ENCODE measurements at places on chromosomes 16 and 17.

DNA sequence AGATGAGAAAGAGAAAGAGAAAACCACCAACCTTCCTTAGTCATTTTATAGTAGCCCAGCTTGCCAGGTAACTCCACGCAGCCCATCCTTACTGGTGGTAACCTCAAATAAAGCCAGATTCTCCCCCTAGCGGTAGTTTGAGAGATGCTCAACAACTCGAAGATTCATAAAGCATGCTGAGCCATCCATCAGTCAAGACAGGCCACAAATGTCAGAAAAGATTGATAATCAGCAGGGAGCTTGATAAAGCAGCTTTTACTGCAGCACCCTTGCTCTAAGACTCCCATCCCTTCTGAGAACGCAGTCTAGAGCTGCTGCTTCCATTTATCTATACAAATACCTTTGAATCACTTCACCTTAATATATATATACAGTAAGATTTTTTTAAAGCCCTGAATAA is 451.5 kb upstream of the HSBP1 start:
- no peak for DNase-seq

DNA sequence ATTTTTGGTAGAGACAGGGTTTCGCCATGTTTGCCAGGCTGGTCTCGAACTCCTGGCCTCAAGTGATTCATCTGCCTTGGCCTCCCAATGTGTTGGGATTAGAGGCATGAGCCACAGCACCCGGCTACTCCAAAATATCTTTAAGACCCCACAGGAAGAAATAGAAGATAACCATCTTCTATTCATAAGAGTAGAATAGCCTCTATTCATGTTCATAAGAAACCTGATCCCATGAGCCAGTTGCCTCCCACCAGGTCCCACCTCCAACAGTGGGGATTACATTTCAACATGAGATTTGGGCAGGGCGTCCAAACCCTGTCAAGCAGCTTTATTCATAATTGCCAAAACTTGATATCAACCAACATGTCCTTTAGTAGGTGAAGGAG is 13.9 kb upstream of the TMC7 start:
- DNase-seq, result no peak

- no peak for DNase-seq
Measured at GRCh38 chr16:68287276-68288251, 23.2 kb downstream of the SLC7A6OS start.

GRCh38 chr16:72847187-72848027 is 200.5 kb downstream of the ZFHX3 start:
- DNase-seq, result no peak

DNA sequence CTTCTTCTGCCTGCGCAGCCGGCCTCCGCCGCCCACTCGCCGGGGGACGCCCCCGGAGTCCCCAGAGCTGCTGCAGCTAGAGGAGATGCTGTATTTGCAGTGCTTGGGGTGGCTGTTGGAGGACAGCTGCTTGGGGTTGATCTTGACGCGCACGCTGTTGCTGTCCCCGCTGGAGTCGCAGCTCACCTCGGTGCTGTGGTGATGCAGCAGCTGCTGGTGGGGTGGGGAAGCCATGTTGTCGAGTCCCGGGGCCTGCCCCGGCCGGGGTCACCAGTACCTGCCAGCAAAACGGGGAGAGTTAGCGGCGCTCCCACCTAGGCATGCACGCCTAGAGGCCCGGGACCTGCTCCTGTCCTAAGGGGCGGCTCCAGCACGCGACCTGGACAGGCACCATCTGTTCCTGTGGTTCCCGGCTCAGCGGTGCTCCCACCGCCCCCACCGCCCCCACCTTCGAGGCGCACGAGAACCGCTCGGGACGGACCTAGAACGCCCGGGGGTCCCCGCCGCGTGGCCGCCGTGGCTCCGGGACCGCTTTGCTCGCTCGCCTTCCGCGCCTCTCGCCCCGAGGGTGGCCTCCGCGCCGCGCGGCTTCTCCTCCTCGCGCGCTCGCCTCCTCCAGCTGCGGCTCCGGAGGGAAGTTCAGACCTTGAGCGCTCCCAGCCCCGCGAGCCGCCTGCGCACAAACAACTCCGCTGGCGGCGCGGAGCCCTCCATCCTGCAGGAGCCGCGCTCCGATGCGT is 863 bp downstream of the ADCY9 start:
- peak; percentile 29 for DNase-seq

DNA sequence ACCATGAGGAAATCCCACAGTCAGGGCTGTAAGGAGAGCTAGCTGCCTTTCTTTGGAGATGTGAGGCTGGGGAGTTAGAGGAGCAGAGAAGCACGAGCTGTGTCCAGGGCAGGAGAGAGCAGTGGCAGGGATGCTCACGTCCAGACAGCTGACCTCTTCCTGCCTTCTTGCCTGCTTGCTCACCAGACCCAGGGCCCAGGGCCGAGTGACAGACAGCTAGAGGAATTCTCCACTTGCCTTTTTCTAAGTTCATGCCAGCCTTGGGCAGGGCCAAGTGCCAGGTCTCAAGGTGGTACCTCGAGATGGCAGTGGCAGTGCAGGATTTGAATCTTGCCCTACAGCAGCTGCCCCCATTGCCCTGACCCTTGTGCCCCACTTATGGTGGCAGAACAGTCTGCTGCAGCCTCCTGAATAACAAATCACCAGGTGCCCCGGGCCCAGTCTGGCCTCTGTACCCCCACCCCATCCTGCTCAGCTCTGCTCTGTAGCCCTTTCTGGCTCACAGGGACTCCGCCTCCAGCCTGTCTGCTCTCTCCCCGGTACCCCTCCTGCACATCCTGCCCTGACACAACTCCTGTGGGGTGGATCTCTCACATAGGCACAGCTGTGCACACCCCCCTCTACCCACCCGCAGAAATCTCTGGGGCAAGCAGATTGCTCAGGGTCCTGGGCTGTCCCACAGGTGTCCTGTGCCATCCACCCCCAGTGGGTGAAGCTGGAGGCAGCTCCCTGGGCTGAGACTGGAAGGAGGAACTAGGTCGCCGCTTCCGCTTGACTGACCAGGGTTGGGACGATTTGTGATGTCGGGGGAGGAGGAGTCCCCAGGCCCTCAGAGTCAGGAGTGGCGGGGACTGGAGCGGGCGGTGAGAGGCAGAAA is 25.9 kb downstream of the GRIN2C start:
- no peak for DNase-seq

DNA sequence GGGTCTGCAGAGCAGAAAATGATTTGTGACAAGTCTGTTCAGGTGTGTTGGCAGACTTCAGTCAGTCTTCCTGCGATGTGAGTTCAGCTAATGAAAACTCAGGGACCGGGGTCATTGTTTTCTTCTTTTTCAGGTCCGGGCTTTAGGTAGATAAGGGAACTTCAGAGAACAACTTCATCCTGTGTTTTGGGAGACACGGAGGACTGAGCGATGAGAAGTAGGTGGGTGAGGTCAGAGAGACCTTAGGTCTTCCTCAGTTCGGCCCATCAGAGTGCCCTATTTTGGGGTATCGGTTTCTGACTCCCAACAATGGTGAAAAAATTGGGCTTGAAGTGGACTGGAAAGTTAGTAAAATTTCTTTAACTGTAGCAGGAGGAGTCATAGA is 88.9 kb upstream of the ATF7IP2 start:
- no peak for DNase-seq

GRCh38 chr17:309361-309888 is 43.2 kb downstream of the RPH3AL start:
- no peak for DNase-seq

- DNase-seq, result no peak
Measured at GRCh38 chr17:49260817-49261291, 30.3 kb upstream of the PHOSPHO1 start.

GRCh38 chr17:10579270-10579669 is 29.8 kb upstream of the MYH2 start:
- DNase-seq, result no peak

- no peak for DNase-seq
Measured at GRCh38 chr17:58356231-58356630, 4.2 kb upstream of the SUPT4H1 start.

GRCh38 chr17:82970067-82970466 is 109.3 kb upstream of the METRNL start:
- no peak for DNase-seq

DNA sequence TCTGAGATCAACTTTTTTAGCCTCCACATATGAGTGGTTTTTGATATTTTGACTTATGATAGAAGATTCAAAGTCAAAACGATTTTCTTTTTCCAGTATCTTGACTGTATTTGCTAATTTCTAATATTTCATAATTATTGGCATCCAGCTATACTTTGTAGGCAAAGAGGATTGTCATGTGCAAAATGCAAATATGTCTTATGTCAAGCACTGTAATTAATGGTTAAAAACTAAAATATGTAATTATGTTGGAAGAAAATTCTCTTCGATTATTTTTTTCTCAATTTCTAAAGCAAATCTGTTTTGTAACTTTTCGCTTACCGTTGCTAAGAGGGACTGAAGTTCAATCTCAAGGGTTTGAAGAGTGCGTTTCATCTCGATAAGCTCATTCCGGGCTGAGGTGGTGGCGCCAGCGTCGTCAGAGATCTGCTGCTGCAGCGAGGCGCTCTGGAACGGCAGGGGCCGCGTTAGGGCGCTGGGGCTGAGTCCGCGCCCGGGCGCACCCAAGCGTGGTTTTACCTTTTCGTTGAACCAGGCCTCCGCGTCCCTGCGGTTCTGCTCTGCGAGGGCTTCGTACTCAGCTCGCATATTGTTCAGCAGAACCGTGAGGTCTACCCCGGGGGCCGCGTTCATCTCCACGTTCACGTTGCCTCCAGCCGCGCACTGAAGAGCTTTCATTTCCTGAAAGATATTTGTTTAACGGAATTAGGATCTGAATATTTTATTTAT is 3.0 kb downstream of the KRT27 start:
- DNase-seq, result no peak

DNA sequence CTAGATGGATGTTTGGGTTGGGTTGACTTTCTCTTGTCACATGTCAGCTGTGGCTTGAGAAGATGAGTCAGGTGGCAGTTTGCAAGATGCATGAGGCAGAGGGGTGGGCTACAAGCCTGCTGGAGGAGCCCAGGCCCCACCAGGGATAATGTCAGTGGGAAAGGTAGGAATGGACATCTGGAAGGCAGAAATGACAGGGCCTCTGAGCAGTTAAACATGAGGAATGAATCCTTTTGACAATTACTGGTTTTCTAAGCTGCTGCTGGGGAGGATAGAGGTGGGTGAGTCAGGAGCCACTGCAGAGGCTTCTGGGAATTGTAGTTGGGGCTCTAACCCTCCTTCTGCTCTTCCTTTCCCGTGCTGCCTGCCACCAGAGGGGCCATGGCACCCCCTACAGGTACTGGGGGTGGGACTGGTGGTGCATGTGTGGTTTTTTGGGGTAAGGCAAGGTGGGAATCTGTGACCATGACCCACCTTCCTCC is 15.7 kb downstream of the SLC52A1 start:
- no peak for DNase-seq

GRCh38 chr17:28574526-28574925 is 2.2 kb downstream of the ALDOC start:
- no peak for DNase-seq

DNA sequence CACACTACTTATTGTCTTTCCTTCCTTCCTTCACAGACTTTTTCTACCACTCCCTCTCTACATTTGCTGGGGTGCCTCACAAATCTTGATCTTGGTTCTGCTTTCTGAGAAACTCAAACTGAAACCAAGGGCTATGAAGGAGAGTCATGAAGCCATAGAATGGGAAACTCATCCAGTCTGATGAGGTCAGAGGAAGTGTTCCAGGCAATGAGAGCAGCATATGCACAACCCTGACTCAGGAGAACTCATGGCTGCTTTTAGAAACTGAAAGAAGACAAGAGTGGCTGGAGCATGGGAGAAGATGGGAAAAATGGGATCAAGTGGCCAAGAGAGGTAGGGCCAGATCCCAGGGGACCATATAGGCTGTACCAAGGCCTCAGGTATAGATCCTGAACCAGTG is 130.0 kb upstream of the TOX3 start:
- no peak for DNase-seq

- DNase-seq, result no peak
Measured at GRCh38 chr17:51045621-51046020, 75.0 kb downstream of the SPAG9 start.

DNA sequence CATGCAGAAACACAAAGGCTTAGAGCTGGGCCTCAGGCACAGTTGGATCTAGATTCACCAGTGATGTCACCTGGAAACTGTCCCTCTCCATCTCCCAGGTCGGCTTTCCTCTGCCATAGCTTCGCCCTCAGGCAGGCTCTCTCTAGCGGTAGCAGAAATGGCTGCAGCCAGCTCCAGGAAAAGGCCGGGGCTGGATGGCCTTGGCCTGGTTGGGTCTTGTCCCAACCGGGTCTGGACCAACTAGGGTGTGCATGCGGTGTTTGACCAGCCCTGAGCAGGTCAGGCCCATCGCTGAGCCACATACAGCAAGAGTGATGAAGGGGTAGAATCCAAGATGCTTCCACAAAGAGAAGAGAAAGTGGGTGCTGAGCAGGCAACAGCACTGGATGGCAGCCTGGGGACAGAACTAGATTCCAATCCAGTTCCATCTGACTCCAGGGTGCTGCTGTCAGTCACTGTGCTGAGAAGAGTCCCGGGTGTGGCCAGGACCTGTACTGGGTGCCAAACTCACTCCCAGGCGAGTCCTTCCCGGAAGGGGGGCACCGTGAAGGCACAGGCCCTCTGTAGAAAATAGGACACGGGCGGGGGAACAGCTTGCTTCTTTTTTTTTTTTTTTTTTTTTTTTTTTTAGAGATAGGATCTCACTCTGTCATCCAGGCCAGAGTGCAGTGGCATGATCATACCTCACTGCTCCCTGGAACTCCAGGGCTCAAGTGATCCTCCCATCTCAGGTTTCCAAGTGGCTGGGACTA is 51.8 kb downstream of the SOCS3 start:
- no peak for DNase-seq

DNA sequence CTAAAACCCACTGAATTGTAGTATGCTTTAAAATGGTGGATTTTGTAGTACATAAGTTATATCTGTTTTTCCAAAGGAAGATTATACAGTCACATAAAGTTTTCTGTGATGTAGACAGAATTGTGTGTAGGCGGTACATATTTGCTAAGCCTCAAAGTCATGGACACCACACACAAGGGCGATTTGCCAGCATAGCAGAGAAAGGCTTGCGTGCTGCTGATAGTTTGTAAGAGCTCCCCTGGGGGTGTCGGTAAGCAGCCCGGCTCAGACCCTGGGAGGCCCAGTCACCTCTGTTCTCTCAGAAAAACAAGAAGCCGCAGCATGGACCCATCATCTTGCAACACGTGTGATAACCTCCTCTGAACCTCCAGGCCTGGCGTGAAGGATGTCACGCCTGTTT is 38.3 kb upstream of the AKTIP start:
- DNase-seq, result no peak

All from stimulated activated CD4-positive, alpha-beta T cell treated with anti-CD3 and anti-CD28 coated beads, TNF-alpha, amount 100 ng/mL, for 1 hour (primary cell).